Hepatocyte (in vitro differentiated cells): ENCODE measurements at places on chromosomes 16 and 17.

- DNase-seq = peak; percentile 94
Observed at GRCh38 chr16:30844671-30845449, 49.0 kb downstream of the BCL7C start.

DNA sequence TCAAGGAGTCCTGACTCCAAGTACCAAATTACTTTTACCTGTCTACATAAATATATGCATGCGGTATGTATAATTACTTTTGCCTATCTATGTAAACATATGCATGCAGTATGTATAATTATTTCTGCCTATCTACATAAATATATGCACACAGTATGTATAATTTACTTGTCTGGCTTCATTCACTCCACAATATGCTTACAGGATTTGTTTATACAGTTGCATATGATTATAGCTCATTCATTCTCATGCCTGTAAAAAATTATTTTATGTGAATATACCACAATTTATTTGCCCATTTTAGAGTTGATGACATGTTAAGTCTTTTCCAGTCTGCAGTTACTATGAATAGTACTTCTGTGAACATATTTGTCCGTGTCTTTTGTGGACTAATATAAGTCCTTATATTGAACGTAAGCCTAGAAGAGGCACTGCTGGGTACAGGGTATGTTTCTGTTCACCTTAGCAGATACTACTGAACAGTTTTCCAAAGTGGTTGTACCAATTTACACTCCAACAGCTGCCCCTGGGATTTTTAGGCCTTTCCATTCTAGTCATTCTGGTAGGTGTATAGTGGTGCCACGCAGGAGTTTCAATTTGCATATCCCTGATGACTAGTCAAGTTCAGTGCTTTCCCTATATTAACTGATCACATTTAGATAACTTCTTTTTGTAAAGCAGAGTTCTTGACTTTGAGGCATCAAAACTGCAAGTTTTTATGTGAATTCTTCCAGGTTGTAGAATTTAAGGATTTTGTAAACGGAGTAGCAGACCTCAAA is 47.0 kb downstream of the MARVELD3 start:
- DNase-seq = no peak

- no peak for DNase-seq
Observed at GRCh38 chr16:27725236-27726000, 175.5 kb downstream of the KATNIP start.

DNA sequence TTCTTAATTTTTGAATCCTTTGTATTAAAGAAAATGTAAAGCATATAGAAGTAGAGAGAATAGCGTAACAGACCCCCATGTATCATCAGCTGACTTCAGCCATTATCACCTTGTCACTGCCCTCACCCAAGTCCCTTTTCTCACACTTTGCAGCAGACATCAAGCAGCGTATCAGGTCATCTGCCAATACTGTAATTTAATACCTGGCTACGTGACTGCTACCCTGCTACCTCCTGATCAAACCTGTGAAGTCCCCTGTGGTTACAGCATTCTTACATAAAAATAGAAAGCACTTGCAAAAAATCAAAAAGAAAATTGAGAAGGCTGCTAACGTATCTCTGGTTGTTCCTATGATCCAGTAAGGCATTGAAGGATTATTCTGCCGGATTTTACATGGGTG is 96.4 kb downstream of the PLCG2 start:
- DNase-seq = no peak

DNA sequence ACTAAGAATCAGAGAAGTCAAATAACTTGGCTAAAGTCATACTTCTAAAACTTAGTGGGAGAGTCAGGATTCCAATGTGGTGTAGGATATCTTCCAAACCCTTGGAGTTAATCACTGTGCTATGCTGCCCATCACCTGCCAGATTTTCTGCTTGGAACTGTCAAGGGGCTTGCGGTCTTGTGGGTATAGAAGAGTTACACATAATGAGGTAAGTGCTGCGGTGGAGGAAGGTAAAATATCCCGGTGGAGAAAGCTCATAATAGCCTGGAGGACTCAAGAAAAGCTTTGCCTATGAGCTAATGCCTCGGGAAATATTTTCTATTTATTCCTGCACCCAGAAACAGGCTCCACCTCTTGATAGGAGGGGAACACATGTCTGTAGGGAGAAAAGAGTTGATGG is 195.6 kb downstream of the UTP18 start:
- no peak for DNase-seq

DNA sequence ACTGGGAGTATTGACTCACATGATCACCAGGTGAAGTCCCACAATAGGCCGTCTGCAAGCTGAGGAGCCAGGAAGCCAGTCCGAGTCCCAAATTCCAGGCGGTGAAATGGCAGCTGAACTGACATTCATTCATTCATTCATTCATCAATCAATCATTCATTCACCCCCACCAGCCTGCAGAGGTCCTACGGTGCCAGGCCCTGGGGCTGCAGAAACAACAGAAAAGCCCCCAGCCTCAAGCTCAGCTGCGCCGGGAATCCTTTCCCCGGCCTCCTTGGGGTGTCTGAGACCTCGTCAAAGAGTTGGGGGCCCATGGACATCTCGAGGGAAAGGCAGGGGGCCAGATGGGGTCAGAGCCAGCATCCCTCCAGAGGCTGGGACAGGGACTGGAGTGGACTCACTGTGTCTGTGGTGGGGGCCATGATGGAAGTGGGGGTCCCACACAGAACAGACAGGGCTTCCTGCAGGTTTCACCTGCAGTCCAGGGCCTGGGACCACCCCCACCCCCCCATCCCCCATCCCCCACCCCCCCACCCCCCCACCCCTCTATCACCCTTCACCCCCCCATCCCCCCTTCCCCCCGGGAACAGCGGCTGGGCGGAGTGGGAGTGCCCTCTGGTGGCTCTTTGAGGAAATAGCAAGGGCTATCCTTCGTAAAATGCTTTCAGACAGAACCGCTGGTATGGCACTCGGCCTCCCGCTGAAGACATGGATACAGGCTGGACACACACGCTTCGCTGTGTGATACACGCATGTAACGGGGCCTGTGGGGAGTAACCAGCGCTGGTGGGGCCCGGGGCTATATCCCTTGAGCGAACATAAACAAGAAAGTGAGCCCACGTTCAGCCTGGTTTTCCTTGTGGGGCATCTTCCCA is 8.5 kb upstream of the ZC3H18 start:
- DNase-seq = peak; percentile 63

DNA sequence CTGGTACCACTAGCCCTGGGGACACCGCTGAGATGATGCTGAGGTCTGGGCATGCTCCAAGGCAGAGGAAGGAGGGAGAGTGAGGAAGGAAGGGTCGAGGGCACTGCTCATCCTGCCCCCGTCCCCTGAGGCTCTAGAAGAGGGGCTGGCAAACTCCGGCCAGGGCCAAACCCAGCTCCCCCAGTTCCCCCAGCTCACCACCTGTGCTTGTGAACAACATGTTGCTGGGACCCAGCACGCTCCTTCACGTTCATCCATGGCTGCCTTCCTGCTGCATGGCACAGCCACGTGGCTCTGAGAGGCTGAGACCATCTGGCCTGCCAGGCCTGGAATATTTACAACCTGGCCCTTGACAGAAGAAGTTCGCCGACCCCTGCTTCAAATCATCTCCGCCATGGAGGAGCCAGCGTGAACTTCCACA is 81.2 kb downstream of the RBFOX3 start:
- no peak for DNase-seq

DNA sequence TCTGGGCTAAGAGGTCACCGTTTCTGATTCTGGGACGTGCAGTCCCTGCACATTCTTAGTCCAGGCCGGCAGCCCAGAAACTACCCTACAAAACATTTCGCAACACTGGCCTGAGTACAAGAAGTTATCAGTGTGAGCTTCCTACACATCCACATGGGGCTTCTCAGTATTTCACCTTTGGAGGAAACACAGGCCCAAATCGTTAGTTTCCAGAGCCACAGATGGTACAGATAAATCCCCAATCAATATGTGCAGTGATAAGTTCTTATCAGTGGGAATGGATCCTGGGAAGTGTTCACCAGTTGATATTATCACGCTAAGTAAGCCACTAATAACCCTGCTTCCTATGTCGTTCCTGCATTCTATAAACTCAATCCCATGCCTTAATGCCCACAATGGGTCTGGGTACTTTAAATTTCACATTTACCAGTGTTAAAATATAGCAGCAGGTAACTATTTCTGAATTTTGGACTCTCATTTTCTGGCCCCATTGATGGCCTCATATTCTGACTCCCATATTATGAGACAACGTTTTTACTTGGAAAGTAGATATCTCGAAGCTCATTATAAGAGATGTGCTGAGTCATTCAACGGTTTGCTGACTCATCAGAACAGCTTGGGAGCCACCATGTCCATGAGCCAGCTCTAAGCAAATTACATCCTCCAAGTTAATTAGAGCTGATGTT is 370.2 kb upstream of the MAF start:
- DNase-seq = peak; percentile 48

- DNase-seq = no peak
Observed at GRCh38 chr17:36127911-36128310, 24.3 kb downstream of the CCL4 start.

DNA sequence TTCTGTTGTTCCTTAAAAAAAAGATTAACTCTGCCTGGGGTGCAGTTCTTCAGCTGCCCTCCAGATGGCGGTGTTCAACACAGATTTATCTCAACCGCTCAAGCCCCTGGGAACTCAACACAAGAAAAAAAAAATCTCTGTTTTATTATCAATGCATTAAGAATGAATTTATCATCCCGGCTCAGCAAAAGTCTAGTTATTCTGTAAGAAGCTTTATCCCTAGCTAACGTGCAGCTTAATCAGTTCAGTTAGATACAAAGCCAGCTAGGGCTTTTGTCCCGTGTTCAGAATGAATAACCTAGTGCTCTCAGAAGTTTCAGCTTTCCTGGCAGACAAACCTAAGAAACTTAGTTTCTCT is 475.9 kb upstream of the CCL2 start:
- DNase-seq = peak; percentile 66

DNA sequence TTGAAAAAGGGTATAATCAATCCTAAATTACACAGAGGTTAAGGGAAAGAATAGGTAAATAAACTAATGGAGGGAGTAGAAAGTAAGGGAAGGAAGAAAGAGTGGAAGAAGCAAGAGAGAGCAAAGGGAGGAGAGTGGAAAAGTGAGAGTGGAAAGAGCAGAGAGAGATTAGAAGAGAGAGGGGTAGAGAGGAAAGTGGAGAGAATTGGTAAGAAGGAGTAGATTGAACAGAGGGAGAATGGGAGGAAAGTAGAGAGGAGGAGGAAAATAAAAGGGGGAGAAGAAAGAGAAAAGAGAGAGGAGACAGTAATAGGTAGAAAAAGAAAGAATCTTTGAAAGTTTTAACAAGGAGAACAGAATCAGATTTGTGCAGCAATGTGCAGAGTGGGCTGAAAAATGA is 24.9 kb downstream of the TERB1 start:
- no peak for DNase-seq

DNA sequence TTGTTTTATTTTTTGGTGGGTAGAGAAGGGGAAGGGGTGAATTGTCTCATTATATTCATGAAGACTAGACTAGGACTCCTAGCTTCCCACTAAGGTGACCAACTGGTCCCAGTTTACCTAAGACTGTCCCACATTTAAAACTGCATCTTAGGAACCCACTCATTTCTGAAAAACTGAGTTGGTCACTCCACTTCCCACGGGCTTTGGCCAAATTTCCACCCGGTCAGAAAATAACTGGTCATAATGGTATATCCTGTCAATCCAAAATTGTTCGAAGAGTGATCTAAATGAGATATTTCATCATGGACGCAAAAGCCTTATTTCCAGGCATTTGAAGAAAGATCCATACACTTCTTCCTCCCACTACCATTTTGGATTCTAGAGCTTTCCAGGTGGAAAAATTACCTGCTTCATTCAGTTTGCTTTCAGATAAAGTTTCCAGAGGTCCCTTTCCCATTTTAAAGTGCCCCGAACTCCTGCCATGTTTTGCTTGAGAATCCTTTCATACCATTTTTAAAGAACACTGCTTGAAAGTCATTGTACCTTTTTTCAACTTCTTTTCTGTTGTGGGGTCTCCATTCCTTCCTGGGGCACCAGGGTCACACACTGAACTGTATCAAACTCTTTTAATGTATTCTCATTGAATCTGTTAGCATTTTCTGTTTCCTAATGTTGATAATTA is 21.8 kb upstream of the ZFHX3 start:
- no peak for DNase-seq

DNA sequence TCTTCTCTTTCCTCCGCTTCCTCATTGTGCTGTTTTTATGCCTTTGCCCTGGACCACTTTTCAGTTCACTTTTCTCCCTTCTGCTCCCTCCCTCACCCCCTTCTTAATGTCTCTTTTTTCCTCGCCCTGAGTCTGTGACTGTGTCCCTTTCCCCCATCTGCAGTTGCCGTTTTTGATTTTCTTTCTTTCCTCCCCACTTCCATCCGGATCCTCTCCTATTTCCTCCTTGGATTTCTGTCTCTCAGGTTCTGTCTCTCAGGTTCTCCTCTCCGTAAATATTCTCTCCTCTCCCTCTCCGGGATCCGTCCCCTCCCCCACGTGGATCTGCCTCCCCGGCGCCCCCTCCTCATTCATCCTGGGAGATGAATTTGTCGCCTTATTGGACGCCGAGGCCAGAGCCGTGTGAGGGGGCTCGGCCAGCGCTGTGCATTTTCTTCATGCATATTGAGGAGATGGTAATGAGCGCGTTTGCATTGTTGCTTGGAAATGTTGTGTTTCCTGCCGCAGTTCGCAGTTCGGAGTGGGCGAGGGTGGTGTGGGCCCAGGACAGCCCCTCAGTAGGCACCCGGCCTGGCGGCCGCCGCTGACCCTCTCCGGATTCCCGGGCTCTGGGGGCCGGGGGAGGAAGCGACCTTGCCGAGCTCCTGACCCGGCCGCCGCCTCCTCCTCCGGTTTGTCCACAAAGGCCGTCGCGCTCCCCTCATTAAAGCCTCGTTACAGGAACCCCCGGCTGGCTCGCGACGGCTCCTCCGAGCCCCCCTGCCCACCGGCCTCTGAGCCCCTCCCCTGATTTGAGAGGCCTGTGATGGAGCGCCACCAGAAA is 4.5 kb upstream of the IRX3 start:
- DNase-seq = no peak

DNA sequence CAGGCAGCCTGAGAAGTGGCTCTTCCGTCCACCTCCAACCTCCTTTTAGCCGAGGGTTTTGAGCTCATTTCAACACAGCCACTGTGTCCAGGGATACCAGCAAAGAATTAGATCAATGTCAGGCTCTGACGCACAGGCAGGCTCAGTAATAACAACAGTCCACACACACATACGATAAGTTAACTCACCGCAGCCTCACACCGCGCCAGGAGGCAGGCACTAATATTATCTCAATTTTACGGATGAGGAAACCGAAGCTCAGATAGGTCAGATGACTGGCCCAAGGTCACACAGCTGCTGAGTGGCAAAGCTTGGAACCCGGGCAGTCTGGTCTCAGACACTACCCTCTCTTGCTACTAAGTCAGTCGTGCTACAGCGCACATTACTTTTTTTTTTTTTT is 22.9 kb downstream of the ABR start:
- DNase-seq = no peak

- DNase-seq = no peak
Observed at GRCh38 chr17:3851461-3852100, 5.5 kb upstream of the NCBP3 start.

- DNase-seq = peak; percentile 68
Observed at GRCh38 chr16:85659805-85660511, 28.8 kb downstream of the GINS2 start.

DNA sequence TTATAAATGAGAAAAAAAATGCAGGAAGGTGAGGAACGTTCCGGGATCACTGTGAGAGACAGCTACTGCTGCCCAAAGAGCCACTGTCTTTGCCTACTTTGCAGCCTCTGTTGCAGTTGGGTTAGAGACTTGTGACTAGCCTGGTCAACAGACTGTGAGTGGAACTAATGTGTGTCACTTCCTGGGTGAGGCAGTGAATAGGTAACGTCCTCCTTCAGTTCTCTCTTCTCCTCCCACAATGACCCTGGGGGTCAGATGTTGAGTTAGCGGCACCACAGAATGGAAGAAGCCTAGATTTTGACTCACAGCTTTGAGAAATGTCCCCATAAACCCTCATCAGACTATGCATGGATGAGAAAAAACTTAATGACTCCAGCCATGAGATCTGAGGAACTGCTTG is 5.2 kb downstream of the C16orf46 start:
- no peak for DNase-seq
